Stimulated activated CD8-positive, alpha-beta memory T cell treated with anti-CD3 and anti-CD28 coated beads, Interleukin-2, amount 100 ng/mL, for 1 hour (primary cell): ENCODE measurements at places on chromosomes 4 and X.

DNA sequence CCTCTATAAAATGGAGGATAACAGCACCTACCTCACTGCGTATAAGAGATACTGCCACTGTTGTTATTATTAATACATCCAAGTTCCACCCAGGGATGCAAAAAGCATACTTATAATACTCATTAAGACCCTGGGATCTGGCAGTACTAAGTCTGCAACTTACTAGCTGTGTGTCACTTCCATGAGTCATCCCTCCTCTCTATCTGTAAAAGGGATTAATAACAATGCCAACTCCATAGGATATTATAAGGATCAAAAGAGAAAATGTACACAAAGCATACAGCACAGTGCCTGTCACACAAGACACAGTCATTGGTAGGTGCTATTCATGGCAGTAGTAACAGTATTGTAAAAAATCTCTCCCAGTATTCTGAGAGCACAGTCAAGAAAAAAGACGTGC, 216.7 kb downstream of the HS6ST2 start:
- DNase-seq: no peak

- DNase-seq: no peak
Measured at GRCh38 chr4:1199556-1200331, 27.4 kb upstream of the SPON2 start.

DNA sequence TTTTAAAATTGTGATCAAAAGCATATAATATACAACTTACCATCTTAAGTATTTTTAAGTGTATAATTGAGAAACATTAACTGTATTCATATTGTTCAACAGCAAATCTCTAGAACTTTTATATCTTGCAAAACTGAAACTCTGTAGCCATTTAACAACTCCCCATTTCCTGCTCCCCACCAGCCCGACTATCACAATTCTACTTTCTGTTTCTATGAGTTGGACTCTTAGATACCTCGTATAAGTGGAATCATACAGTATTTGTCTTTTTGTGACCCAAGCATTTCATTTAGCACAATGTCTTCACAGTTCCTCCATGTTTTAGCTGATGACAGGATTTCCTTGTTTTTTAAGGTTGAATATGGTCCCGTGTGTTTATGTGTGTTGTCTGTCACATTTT, 106.0 kb downstream of the LRBA start:
- no peak for DNase-seq

DNA sequence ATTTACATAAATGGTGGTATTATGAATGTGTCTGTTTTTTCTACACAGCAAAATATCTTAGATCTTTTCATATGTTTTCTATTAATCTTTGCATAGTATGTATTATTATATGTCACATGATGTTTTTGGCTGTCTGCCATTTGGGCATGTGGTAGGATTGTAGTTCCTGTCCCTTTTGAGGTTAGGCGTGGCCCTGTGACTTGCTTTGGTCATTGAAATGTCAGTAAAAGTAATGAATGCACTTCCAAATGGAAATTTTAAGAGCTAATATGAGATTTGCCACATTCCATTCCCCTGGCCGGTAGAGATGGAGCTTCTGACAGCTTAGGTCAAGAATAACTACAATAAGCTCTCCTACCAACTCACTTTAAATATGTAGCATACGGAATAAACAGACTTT, 45.1 kb downstream of the JADE3 start:
- DNase-seq: no peak

DNA sequence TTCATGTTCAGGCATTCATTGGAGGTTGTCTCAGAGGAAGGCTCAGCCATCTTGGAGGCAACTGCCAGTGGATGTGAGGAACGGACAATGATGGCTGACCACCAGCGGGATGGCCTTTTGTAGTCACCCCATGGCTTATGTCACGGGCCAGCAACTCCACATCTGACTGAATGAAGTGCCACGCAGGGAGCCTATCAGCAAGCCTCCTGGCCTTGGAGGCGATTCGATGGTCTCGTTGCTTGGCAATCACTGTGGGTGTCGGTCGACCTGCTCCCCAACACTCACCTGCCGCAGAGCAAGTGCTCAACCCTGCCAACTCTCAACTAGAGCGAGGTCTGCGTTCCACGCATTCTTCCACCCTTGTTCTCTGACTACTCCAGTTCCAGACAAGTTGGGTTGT, 7.4 kb downstream of the H2BW2 start:
- DNase-seq: no peak

DNA sequence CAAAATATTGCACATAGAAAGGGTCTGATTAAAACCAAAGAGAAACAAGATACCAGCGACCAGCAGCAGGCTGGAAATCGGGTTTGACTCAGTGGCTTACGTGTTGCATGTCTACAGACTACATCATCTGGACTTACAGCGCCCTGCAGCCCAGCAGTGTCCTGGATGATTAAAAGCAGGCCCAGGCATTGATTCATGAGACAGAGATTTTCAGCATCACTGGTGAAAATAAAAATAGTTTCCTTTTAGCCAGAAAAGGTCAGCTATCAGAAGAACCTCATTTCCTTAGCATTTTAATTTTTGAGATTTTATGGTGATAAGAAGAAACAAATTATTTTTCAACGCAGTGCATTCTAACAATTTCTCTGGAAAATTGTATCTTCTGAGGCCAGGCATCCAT, 190.6 kb downstream of the PTTG2 start:
- no peak for DNase-seq

DNA sequence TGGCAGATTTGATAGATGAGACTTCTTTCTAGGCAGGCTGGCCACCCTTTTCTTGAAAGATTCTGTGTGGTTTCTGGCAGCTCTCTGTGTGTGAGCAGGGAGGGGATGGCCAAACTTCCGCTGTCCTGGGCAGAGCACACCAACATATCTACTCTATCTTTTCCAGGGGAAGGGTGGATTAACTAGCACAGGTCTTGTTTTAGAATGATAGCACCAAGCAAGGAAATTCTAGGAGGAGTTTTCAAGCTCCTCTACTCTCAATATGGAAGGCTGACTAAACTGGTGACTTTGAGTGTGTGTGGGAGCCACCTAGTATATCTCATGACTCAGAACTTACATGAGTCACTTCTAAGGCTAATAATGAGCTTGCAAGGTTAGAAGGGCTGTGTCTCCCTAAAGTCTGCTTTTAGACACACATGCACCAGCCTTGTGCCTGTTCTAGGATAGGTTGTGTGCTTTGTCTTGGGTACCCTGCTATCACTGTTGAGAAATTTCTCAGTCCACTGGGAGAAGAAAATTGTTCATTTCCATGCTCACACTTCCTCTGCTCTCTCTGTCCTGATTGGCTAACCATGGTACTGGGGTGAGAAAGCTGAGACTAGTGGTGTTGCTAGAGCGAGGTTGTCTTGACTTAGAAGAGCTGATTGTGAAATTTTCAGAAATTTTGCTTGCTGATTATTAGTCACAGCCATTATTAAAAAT, 72.9 kb downstream of the YIPF6 start:
- DNase-seq: no peak

DNA sequence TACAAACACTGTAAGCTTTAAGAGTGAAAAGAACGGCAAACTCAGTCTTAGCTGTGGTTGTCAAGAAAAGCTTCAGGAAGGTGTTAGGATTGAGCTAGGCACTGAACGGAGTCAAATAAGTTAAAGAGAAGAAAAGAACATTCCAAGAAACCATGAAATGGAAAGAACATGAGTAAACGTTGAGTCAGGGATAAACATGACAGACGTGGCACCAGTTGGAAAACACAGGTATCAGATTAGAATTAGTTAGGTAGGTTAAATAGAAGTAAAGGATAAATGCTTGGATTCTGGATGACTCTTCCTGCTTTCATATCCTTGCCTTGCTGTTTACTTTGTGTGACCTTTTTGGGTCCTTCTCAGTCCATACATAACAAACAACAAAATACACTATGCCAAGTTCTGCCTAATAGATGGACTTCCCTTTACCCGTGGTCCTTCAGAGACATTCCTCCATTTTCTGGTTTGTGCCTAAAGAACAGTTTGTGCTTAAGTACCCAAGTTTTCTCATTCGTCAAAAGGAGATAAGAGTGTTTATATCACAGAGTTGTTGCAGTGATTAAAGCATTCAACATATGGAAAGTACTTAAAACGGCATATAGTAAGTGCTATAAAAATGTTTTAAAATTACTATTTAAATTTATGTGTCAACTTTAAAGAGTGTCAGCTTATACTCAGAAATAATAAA, 446.9 kb downstream of the TMA16 start:
- no peak for DNase-seq

DNA sequence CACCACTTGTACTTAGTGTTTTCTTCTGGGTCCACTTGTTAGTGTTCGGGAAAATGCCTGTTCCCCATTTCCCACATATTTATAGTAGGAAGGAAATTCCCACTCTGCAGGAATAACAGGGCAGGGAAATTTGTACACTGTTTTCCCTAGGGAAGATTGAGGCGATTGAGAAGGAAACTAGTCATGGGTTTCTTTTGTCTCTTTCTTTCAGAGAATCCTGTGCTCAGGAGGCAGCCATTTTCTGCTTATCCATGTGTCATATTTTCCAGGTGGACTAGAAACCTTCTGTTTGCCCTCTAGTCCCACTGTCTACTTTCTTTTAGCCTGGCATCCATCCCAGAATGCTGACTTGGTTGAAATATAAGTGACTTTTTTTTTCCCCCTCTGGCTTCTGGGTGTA, 299.1 kb upstream of the ANKRD50 start:
- DNase-seq: no peak

DNA sequence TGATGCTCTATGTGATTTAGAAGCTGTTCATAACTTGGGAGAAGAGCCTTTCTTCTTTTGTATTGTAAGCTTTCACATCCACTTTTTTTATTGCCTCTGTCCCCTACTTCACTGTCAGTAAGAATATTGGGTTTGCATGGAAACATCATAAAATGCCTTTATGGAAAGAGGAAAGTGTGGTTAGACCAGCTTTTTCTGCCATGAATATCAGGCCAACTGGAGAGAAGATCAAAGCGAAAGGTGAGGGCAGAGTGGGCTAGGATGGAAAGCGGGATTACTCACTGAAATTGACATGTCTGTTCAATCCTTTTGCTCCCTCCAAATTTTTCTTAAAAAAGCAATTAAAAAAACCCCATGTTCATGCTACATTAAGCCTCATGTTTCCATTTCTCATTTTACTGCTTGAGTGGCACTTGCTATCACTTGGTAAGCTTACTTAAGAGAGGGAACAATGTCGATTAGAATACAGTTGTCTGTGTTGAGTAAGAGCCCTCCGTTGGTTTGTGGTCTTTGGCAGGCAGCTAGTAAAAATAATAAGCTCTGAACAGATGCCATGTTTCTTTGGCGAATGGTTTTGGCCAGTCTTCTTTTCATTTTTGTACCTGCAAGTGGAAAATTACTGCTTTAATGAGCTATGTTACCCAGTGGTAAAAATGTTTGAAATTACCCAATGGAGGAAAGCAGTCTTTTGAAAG, 35.9 kb downstream of the SUPT20HL1 start:
- DNase-seq: no peak

GRCh38 chr4:78936989-78937388, 2.2 kb downstream of the PAQR3 start:
- no peak for DNase-seq

GRCh38 chr4:85837439-85837733, 362.4 kb downstream of the ARHGAP24 start:
- no peak for DNase-seq

DNA sequence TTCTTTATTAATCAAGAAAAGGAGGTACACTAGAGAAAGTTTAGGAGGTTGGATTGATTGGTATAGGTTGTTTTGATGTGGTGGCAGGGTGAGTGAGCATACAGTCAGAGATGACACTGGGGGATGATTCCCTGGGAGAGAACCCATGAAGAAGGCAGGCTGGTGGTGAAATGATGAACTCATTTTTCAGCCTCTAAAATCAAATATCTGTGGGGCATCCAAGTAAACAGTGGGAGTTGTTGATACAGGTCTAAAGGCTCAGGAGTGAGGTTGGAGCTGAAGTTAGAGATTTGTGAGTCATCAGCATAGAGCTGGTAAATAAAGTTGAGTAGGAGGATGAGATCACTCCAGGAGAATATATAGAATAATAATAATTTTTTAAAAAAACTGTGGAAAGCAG, 10.0 kb upstream of the AP1S2 start:
- no peak for DNase-seq

DNA sequence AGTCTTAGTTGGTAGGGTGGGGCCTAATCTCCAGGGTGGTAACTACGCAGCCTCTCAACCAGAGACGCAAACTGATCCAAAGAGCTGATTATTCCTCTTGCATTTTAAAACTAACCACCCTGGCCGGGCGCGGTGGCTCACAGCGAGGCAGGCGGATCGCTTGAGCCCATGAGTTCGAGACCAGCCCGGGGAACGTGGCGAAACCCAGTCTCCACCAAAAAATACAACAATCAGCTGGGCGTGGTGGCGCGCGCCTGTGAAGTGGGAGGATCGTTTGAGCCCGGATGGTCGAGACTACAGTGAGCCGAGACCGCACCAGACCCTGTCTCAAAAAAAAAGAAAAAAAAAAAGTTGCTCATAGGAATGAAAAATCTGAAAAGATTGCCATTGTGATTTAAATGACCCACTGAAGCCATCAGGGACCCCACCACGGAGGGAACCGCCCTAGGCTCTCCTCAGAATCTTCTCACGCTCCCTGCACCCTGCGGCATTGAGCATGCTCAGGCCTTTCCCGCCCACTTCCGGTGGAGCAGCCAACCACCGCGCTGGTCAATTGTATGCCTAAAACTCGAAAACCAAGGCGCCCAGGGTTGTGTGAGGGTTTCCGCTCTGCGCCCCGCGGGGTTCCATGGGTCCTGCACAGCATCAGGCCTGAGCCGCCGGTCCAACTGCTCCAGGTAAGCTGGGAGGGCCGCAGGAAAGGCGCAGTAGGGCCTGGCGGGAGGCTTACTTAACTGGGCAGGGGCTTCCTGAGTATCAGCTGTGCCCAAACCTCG, at the start of gene TRIM60:
TSS of gene TRIM60 (plus strand) at position 564 of the 776 bp plus-strand sequence. CDS start 8,074 bp downstream, outside the sequence.
- DNase-seq: no peak

DNA sequence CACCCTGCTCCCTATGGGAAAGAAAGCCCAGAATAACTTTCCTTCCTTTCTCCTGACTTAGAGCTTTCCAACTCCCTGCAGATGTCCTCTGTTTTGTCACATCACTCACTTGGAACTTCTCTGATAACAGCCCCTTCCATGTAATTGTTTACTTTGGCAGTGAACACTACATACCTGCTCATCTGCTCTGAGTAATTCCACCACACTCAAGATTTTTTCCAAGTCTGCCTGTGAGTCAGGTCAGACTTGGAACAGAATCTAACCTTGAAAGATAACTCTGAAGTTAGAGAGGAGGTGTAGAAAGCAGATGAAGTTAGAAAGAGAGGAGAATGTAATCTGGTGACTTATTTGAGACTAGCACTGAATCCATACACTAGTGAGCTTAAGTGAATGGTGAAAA, 7.4 kb downstream of the MAGEB10 start:
- DNase-seq: no peak

DNA sequence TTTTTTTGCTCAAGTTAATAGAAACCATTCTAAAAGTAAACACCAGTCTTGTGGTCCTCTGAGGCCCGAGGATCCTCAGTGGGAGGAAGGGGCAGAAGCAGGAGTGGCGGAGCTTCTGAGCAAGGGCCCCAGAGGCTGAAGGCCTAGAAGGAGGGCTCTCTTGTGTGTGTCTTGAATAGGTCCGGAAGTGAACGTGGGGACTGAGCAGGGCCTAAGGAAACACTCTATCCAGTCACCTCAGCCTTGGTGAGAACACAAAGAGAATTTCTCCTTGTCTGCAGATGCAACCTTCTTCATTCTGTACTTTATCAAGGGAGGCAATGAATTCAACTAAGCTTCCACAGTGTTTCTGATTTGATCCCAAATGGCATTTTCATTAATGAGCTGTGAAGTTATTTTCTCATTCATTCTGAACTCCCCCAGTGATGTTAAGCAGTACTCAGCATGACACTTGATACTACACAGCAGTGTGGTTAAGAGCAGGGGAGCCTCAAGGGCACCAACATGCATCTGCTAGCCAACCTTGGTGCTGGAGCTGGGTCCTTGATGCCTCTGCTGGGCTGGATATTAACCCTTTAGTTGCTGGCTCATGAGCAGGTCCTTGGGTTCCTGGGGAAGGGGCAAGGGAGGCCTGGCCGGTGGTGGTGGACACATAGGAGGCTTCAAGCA, 64.7 kb downstream of the RBM47 start:
- no peak for DNase-seq
